ENCODE measurements at places on chromosomes 3 and 15.

- DNase-seq: no peak
These were observed 19.1 kb downstream of the KBTBD8 start for GRCh38 chr3:67017211-67017610.

- DNase-seq: peak; percentile 22
These were observed 99.6 kb downstream of the FNDC3B start for GRCh38 chr3:172138792-172139507.

- DNase-seq: no peak
These were observed 473.3 kb upstream of the NR2F2 start for GRCh38 chr15:95857124-95857757.

DNA sequence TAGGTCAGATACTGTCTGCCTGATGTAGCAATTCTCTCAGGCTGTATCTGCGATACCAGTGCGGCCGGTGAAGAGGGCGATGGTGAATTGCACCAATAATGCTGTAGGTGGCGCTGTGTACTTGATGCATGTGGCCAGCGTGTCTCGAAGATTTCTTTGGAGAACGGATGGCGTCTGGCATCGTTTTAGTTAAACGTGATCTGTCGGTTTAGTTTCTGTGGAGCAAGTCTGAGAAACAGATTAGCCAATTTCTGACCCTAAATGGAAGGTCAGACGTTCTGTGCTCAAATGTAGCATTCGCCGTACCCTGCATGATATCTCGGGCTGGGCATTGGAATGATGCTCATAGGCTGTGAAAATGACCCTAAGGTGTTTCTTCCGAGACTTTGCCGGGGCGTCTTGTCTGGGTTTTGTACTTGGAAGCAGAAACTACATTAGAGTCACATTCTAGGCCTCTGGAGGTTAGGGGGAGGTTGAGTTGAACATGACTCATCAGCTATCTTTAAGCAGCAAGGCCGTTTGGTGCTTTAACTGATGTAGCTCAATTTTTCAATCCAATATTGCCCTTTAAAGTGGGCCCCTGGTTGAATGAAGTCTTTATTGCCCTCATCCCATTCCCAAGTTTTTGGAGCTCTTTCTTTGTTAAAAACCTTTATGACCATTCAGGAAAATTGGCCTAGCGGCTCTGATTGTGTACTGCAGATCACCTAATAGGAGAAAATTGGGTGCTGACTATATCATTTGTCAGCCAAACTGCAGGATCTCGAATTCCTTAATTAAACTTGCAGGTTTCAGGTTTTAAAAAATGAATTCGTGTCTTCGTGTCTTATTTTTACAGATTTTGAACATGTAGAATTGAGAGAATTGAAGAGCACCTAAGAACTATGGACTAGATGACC is 80.0 kb downstream of the SQOR start:
- peak; percentile 61 for DNase-seq

- DNase-seq: peak; percentile 36
These were observed 8.9 kb upstream of the SPPL2A start for GRCh38 chr15:50774450-50774849.

DNA sequence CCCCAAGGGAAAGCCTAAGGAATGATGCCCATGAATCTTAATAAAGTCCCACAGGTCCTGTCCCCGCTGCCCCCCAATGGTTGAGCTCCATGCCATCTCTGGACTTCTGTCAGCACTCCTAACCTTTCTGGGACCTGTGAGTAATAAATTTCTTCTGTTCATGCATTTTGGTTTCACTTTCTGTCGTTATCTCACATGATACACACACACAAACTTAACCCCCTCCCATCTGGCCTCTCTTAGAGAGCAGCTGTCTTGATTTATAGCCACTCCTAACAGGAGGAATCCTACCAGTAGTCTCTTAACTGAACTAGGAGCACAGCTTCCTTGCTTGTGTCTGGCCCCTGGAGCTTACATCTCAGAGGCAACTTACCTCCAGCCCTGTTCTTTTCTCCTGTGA is 82.7 kb upstream of the SELENOK start:
- no peak for DNase-seq

DNA sequence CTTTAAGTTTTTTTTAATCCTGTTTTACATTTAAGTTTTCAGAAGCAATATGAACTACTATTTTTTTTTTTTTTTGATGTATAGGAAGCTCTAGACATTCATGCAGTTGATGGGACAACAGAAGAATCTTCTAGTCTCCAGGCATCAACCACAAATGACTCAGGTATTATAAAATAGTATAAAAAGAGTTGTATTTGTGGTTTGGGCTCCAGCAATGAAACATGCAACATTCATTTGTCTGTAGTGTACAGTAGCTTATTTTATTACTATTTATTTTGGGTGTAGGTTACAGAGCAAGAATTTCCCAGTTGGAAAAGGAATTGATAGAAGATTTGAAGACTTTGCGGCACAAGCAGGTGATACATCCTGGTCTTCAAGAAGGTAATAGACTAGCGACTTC is 38.6 kb downstream of the MGA start:
- DNase-seq: no peak

DNA sequence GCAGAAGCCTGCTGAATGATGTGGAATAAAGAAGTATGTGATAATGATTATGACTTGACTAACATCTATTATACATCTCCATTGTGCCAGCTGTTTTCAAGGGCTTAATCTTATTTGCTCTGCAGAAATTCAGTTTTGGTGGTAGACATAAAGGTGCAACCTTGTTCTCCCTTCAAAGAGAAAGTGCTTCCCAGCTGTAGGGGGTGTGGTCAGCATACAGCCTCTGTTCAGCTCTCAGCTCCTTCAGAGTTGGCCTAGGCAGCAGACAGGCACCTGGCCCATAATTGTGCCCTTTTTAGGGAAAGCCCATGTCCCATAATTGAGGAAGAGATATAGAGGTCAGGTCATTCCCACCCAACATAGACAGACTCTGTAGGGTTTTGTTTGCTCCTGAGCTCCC is 104.3 kb upstream of the EOMES start:
- no peak for DNase-seq

DNA sequence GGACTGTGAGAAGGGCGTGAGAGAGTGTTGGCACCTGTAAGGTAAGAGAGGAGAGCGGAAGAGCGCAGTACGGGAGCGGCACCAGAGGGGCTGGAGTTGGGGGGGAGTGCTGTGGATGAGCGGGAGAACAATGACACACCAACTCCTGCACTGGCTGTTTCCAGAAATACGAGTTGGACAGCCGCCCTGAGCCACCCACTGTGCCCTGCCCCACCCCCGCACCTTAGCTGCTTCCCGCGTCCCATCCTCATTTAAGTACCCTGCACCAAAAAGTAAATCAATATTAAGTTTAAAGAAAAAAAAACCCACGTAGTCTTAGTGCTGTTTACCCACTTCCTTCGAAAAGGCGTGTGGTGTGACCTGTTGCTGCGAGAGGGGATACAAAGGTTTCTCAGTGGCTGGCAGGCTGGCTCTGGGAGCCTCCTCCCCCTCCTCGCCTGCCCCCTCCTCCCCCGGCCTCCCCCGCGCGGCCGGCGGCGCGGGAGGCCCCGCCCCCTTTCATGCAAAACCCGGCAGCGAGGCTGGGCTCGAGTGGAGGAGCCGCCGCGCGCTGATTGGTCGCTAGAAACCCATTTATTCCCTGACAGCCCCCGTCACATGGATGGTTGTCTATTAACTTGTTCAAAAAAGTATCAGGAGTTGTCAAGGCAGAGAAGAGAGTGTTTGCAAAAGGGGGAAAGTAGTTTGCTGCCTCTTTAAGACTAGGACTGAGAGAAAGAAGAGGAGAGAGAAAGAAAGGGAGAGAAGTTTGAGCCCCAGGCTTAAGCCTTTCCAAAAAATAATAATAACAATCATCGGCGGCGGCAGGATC is at the start of gene SOX2:
Gene SOX2, plus strand, starts transcription at position 601 of the 811 bp plus-strand sequence. CDS start 436 bp downstream, outside the sequence.
- DNase-seq: peak; percentile 41

DNA sequence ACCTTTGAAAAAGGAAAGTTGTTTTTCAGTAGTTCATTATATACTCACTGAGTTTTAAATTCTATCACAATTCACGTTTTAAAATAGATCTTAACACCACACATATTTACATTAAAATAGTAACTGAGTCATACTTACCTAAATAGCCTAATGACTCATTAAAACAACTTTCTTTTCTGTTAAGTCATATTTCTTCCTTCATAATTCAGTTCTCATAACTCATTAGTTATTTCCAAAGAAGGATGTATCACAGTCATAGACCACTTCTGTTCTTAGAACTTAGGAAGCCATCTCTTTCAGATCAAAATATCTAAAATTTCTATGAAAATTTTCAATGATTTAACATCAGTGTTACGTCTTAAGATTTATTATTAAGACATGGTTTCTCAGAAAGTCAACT is 885.9 kb downstream of the FHIT start:
- DNase-seq: no peak

GRCh38 chr3:67605377-67605776 is 49.0 kb downstream of the SUCLG2 start:
- DNase-seq: no peak

- no peak for DNase-seq
These were observed 1.7 kb downstream of the PLXND1 start for GRCh38 chr3:129604767-129605166.

GRCh38 chr3:44875596-44875995 is 1.2 kb downstream of the TGM4 start:
- DNase-seq: no peak

GRCh38 chr3:121627211-121627610 is 33.5 kb downstream of the HCLS1 start:
- DNase-seq: no peak

- no peak for DNase-seq
These were observed 32.6 kb downstream of the AVEN start for GRCh38 chr15:34006381-34006780.

DNA sequence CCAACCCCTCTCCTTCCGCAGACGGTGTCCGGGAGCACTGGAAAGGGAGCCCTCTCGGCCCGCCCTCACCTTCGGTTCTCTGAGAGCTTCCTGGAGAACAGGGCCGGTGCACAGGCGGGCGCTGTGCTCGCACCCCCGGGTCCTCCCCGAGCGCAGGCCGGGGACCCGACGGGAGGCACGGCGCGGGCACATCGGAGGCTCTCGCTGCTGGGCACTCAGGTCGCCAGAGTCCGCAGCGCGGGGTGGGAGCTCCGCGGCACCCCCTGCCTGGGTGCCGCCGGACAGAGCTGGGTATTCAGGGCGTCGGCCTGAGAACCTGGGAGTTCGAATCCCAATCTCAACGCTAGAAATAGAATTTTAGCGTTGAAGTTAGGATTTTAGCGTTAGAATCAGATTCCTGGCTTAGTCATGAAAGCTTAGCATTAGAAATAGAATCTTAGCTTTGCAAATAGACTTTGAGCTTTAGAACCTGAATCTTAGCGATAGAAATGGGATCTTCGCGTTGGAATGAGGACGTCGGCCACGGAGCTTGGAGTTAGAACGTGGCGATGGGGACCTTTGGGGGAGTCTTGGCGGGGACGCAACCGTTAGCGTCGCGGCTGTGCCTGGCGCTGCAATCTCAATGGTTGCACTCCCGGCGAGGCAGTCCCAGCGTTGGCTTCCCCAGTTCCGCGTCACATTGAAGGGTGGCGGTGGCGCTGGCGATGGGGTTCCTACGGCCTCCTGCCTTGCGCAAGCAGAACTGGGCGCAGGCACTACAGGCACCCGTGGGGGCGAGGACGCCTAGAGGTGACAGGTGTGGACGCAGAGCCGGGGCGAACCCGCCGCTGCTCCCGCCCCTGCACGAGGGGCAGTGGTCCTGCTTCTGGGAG is 549 bp downstream of the TRH start:
- DNase-seq: peak; percentile 24

DNA sequence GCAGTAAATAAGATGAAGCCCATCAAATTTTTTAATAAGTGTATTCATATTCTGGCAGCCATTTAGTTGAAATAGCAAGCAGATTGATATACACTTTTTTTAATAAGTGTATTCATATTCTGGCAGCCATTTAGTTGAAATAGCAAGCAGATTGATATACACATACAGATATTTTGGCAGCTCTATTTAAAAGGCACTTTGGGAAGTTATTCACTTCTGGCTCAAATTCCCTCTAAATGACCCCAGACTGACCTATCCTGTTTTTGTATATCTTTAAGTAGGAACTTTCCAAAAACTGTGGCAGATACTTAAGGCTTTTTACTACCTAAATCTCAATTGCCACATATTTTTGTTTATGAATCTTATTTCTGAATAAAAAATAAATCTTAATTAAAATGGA is 122.3 kb downstream of the PLD1 start:
- no peak for DNase-seq

Data from activated naive CD4-positive, alpha-beta T cell treated with anti-CD3 and anti-CD28 coated beads, Interleukin-2, amount 10 ng/mL, durations not matched to agents 7 days and 5 days (primary cell).